Left ventricle myocardium inferior (tissue), 1 donor: ENCODE measurements at places on chromosomes 1 and 21.

DNA sequence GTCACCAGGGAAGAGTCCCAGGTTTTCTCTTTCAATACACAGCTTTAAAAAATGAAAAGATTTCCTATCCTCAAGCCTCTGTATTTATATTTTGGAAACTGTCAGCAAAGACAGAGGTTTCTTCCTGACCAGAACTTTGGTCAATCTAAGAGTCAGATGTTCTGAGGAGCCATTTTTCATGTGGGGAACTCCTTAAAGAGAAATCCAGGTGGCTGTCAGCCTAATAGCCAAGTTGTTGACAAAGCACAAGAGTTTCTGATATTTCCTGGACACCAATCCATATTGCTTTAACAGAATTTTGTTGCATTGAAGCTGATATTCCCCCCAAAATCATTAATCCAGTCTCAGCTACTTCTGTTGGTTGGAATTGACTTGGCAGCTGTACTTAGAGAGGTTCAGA, 318.6 kb upstream of the NFIA start:
- peak overlapping the region; percentile 35 for H3K27ac ChIP-seq
- DNase-seq, result no peak
- no peaks in the 10 kb centered on the region for H3K36me3 ChIP-seq
- H3K27me3 ChIP-seq, result no peaks in the 10 kb centered on the region
- peaks cover 27% of the 10 kb centered on the region for H3K4me1 ChIP-seq

- H3K36me3 ChIP-seq, result no peaks in the 10 kb centered on the region
- H3K27me3 ChIP-seq, result no peaks in the 10 kb centered on the region
- H3K27ac ChIP-seq, result no peak overlapping the region
- H3K4me3 ChIP-seq, result no peak overlapping the region
These were observed 57.1 kb upstream of the SPOCD1 start for GRCh38 chr1:31872658-31873636.

GRCh38 chr1:171254859-171255258, 6.6 kb downstream of the FMO1 start:
- no peak overlapping the region for H3K27ac ChIP-seq
- H3K4me3 ChIP-seq, result no peak overlapping the region
- H3K27me3 ChIP-seq, result peaks cover 43% of the 10 kb centered on the region
- peaks cover 26% of the 10 kb centered on the region for H3K4me1 ChIP-seq
- DNase-seq, result no peak

DNA sequence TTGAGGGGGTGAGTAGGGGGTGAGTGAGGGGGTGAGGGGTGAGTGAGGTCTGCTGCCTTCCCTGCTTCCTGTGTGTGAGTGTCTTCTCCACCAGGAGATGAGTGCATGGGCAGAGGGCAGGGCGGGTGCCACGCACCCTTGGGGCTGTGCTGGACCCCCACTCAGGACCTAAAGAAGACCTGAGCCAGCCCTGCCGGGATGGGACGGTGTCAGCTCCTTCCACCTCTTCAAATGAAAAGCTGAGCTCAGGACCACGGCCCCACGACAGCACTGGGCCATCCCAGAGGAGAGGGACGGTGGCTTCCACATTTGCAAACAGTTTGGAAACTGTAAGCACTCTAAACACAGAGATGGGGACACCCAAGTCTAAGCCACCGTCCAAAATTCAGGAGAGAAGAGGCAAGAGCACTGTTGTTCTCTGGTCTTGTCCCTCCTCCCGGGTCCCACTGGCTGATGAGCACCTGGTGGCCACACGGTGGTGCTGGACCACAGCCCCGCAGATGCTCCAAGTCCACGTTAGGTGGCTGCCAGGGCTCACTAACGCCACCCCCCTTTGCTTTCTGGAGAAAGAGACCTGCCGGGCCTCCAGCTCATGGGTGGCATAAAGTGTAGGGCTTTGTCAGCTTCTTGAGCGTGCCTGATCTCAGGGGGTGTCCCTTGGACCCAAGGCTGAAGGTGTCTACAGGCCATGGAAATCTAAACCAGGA, 32.1 kb downstream of the TMPRSS2 start:
- H3K4me3 ChIP-seq, result no peak overlapping the region
- no peak overlapping the region for H3K27ac ChIP-seq
- peaks cover 72% of the 10 kb centered on the region for H3K27me3 ChIP-seq
- DNase-seq, result no peak
- no peaks in the 10 kb centered on the region for H3K36me3 ChIP-seq

GRCh38 chr1:7372477-7373120, 398.5 kb upstream of the VAMP3 start:
- no peak overlapping the region for H3K4me3 ChIP-seq
- H3K27ac ChIP-seq, result no peak overlapping the region
- no peaks in the 10 kb centered on the region for H3K27me3 ChIP-seq
- H3K36me3 ChIP-seq, result no peaks in the 10 kb centered on the region

GRCh38 chr1:216057947-216058346, 365.3 kb downstream of the USH2A start:
- no peak overlapping the region for H3K4me3 ChIP-seq
- H3K36me3 ChIP-seq, result no peaks in the 10 kb centered on the region
- no peaks in the 10 kb centered on the region for H3K27me3 ChIP-seq
- H3K4me1 ChIP-seq, result no peaks in the 10 kb centered on the region
- DNase-seq, result no peak
- H3K27ac ChIP-seq, result no peak overlapping the region

DNA sequence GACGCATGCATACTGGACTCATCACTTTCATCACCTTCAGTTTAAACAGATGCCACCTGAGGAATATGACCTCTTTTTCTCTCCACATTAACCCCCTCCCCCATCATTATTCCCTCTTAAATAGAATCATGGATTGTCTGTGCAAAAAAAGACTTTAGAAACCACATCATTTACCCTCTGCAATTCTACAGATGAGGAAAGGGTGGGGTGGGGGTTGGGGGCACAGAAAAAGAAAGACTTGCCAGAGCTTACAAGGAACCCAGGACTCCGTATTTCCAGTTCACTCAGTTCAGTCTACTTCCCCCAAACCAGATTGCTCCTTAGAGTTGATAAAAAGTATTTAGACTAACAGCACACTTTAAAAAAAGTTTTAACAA, 26.2 kb upstream of the NFIA start:
- DNase-seq, result no peak
- H3K27me3 ChIP-seq, result no peaks in the 10 kb centered on the region
- H3K36me3 ChIP-seq, result no peaks in the 10 kb centered on the region
- peaks cover 65% of the 10 kb centered on the region for H3K4me1 ChIP-seq

DNA sequence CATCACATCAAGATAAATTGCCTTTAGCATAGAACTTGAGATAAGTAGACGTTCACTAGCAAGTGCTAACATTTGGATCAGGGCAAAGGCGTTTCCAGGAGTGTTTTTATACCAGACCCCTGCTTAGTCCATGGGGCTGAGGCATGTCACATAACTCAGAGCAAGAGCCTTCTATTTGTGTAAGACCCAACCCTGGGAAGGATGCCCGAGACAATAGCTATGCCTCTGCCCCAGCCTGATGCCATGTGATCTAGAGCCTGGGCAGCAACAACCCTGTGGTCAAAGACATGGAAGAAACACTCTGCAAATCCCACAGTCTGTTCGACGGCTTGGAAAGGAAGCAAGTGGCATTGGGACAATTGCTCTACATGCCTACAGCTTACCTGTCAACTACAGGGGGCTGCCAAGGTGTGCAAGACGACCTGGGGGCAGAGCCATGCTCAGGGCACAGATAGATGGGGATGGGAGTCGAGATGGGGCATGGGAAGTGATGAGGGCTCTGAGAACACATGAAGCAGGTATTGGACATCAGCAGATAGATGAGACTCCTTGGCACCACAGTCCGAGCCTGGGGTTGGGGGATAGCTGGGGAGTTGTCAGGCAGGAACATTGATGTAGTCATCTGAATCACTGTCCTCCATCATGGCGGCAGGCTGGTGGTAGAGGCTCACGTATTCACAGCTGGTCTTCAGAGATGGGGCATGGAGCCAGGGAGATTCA, 7.3 kb downstream of the IL24 start:
- peak overlapping the region; percentile 47 for H3K27ac ChIP-seq
- no peak for DNase-seq
- peaks cover 27% of the 10 kb centered on the region for H3K4me1 ChIP-seq
- peaks cover 23% of the 10 kb centered on the region for H3K27me3 ChIP-seq

DNA sequence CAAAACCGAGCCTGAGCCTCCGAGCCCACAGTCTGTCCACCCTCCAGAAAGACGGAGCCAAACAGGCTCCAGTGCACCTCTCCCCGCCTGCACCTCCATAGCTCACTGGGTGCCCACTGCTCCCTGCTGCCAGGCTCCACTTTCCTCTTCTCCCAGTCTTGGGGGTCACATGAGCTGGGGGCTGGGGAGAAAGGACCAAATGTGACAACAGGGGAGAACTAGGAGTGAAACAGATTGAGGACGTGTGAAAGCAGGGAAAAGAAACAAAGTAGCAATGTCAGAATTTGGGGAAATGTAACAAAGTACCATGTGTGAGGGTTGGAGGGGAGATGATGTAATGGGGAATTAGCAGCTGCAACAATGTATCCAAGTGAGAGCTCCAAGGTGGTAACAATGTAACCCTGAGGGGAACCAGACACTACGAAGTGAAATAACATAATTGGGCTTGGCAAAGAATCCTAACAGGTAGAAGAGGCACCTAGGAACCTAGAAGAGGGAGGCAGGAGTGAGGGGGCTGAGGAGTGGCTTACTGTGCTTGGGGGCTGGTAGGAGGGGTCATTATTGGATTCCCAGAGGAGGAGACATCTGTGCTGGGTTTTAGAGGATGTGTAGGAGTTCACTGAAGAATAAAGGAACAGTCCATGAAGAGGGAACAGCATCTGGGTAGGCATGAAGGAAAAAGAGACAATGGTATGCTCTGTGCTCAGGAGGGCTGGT, 12.5 kb downstream of the SDC3 start:
- H3K4me1 ChIP-seq, result peaks cover 36% of the 10 kb centered on the region
- no peaks in the 10 kb centered on the region for H3K36me3 ChIP-seq
- H3K4me3 ChIP-seq, result no peak overlapping the region
- H3K27me3 ChIP-seq, result no peaks in the 10 kb centered on the region
- H3K27ac ChIP-seq, result no peak overlapping the region

DNA sequence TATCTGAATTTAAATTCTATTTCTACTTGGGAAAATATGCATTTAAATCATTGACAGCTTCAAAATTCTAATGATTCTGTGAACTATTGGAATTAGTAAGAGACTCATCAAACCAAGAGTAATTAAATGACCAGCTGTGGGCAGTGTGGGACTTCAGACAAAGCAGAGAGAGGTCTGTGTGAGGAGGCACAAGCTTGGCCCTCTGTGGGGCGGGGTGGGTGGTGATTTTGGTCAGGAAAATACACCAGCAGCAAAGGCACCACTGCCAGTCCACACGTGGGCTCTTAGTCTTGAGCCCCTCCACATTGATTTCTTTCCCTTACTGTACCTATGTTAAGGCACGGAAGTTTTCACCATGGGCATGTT, 39.2 kb upstream of the RAB4A start:
- H3K36me3 ChIP-seq, result no peaks in the 10 kb centered on the region
- H3K4me3 ChIP-seq, result no peak overlapping the region
- peaks cover 4% of the 10 kb centered on the region for H3K27me3 ChIP-seq
- no peak overlapping the region for H3K27ac ChIP-seq
- DNase-seq, result no peak

DNA sequence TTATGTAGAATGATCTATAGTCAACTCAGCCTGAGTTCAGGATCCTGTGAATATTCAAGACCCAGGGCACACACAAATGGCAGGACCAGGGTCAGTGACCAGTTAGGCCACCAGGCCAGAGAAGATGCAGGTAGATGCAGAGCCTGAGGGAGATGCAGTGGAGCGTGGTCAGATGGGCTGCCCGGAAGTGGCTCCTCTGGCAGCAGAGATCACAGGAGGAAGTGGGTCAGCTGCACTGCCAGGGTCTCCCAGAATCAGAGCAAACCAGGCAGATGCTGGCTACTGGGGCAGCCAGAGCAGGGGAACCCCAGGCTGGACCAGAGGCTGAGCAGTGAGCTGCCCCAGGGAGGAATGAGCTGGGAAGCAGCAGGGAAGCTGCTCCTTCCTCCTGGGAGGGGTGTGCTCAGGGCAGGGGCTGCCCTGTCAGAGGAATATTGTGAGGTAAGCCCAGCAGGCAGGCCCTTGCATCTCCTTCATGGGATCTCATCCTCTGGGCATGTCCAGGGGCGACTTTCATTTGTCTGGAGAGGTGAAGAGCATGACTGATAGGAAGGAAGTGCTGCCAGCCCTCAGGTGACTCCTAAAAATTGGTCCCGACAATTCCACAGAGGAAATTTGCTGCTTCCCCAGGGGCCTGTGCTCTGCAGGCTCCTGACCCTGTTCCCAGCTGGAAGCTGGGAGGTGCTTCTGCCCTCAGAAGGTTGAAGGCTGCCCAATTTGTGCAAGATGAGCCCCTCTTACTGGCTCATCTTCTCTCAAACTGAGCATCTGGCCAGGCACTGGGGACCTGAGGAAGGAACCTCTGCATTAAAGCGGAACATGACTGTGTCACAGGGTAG, 49.3 kb downstream of the STUM start:
- no peak for DNase-seq
- no peaks in the 10 kb centered on the region for H3K36me3 ChIP-seq
- no peak overlapping the region for H3K27ac ChIP-seq
- H3K27me3 ChIP-seq, result no peaks in the 10 kb centered on the region

- no peak overlapping the region for H3K4me3 ChIP-seq
- peaks cover 36% of the 10 kb centered on the region for H3K4me1 ChIP-seq
- H3K27ac ChIP-seq, result no peak overlapping the region
- H3K27me3 ChIP-seq, result no peaks in the 10 kb centered on the region
- DNase-seq, result no peak
These were observed 32.9 kb downstream of the NRIP1 start for GRCh38 chr21:15031790-15032357.

DNA sequence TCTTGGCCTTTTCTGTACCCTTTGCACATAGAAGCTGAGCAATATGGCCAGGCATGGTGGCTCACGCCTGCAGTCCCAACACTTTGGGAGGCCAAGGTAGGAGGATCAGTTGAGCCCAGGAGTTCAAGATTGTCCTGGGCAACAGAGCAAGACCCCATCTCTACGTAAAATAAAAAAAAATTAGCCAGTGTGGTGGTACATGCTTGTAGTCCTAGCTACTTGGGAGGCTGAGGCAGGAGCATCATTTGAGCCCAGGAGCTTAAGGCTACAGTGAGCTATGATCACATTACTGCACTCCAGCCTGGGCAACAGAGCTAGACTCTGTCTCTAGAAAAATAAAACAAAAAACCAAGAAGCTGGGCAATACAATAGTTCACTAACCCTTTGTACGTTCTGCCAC, 6.3 kb downstream of the ACTA1 start:
- no peak for DNase-seq
- peaks cover 22% of the 10 kb centered on the region for H3K4me1 ChIP-seq
- peaks cover 81% of the 10 kb centered on the region for H3K27me3 ChIP-seq
- no peak overlapping the region for H3K27ac ChIP-seq

GRCh38 chr1:53535846-53536245, 76.6 kb downstream of the DMRTB1 start:
- no peaks in the 10 kb centered on the region for H3K36me3 ChIP-seq
- no peak overlapping the region for H3K27ac ChIP-seq
- H3K4me1 ChIP-seq, result no peaks in the 10 kb centered on the region
- no peak for DNase-seq
- H3K27me3 ChIP-seq, result peaks cover 81% of the 10 kb centered on the region
- H3K4me3 ChIP-seq, result no peak overlapping the region

- H3K36me3 ChIP-seq, result no peaks in the 10 kb centered on the region
- DNase-seq, result peak; percentile 54
- H3K4me3 ChIP-seq, result no peak overlapping the region
- H3K27ac ChIP-seq, result peak overlapping the region; percentile 91
These were observed 44.9 kb downstream of the C1orf198 start for GRCh38 chr1:230823426-230823825.

- H3K4me3 ChIP-seq, result no peak overlapping the region
- no peaks in the 10 kb centered on the region for H3K4me1 ChIP-seq
- no peak overlapping the region for H3K27ac ChIP-seq
- peaks cover 30% of the 10 kb centered on the region for H3K36me3 ChIP-seq
These were observed 258.1 kb downstream of the SDCCAG8 start for GRCh38 chr1:243513726-243514491.
